ENCODE measurements at places on chromosomes 13 and 19.

- DNase-seq: no peak
These were observed 175.0 kb downstream of the RFC3 start for GRCh38 chr13:33992881-33993336.

GRCh38 chr19:13883516-13884064 lies 6.7 kb downstream of the NANOS3 start:
- no peak for DNase-seq

DNA sequence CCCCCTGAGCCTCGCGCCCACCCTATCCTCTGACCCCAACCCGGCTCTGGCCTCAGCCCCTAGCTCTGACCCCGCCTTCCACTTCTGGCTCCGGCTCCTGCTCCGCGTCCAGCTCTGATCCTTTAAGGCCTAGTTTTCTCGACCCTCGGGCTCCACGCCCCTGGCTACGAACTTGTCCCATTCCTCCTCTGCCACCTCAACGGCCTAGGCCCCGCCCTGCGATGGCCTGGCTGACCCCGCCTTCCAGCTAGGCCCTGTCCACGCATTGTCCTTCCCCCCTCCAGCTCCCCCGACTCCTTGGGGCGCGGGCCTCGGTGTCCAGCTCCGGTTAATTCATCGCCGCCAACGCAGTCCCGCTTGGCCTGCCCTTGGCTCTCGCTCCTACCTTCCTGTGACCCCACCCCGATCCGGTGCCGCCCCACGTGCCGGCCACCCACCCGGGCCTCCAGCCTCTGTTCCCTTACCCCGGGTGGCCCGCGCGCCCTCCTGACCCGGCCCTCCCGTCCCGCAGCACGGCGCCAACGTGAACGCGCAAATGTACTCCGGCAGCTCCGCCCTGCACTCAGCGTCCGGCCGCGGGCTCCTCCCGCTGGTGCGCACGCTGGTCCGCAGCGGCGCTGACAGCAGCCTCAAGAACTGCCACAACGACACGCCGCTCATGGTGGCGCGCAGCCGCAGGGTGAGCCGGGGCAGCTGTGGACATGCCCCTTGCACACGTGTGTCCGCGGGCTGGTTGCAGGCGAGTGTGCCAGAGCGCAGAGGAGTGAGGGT lies 9.4 kb downstream of the BCL3 start:
- no peak for DNase-seq

GRCh38 chr13:60347690-60348089 lies 49.3 kb upstream of the TDRD3 start:
- DNase-seq: no peak

DNA sequence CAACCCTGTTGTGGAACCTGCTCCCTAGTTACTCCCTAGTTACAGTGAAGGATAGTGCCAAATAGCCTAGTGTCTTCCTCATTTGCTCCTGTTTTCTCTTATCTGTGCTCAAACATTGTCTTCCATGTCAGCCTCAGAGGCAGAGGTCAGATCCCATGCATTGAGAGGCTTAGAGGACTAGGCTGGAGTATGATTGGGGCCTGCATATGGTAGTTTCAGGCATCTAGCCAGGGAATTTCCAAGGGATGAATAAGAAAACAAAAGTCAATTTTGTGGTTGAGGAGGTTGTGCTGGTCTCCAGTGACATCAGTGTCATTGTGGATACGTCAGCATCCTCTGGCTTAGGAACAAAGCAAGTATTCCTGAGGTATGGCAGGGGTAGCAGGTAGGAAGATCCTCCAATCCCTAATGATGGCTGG lies 9.4 kb downstream of the ZNF546 start:
- peak; percentile 80 for DNase-seq

GRCh38 chr13:43782686-43783085 lies 4.1 kb downstream of the ENOX1 start:
- peak; percentile 78 for DNase-seq

DNA sequence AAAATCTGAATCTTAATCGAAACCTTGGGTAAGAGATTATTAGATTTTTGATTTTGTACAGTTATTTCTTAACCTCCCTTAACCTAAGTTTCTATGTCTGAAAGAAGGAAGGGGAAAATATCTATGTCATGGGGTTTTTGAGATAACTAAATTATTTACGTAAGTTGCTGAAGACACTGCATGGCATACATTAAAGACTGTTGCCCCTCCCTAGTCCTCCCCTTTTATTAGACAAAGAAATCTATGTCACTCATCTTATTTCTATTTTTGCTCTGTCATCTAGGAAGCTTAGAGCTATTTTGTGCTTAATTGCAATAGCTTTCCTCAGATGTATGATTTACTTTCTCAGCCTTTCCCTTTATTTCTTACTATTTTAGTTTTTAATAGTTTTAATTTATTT lies 15.0 kb downstream of the COG6 start:
- DNase-seq: no peak

- DNase-seq: no peak
These were observed 1.5 kb downstream of the PHF11 start for GRCh38 chr13:49497272-49497671.

DNA sequence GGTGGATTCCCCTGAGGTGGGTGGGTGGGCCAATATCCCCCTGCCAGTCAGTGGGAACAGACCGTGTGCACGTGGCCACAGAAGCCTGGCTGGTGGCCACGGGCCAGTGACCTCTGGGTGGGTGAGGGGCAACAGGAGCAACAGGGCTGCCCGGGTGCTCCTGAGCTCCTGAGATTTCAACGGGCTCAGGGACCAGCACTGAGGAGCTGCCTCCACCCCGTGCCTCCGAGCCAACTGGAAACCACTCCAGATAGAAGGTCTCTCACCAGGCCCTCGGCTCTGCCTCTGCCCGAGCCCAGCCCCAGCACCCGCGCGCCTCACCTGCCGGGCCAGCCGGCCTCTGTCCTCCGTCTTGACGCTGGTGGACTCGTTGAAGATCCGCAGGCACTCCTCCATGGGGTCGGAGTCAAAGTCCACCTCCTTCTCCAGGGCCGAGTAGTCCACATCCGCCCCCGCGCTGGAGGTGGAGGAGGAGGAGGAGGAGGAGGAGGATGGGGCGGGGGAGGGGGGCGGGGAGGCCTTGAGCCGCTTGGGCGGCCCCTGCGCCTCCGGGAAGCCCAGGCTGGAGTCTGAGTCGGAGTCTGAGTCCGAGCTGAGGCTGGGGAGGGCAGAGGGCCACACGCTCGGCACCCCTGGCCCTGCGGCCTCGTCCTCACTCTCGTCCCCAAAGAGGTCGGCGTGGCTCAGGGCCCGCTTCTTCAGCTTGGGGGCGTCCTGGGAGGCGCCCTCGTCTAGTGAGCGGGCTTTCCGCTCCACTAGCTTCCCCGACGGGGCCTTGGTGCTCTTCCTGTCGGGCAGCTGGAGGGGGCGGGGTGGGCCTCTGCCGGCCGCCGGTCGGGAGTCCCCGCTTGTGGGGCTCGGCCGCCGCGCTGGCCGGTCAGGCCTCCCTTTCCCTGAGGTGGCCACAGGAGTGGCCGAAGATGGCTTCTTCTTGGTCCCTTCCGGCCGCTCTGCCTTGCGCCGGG lies 14.8 kb upstream of the ATP8B3 start:
- DNase-seq: no peak

GRCh38 chr19:1104311-1105007 lies 665 bp downstream of the GPX4 start:
- DNase-seq: peak; percentile 40

- DNase-seq: no peak
These were observed 10.9 kb downstream of the ZNF653 start for GRCh38 chr19:11494634-11495285.

DNA sequence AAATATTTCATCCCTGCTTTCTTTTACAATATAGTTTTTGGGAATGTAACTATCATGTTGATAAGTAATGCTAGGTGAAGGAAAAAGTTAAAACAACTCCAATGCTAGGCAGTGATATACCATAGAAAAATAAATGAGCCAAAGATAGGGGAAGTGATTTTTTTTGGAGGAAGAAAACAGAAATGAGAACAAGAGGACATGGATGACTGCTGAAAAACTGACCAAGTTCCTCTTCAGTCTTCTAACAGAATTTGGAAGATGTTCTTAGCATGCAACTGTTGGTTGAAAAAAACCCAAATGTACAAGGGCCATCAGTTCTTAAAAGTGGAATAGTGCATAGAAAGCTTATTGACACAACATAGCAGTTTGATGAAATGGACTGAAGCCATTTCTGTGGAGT lies 262.5 kb upstream of the STARD13 start:
- DNase-seq: no peak

GRCh38 chr13:71274923-71275608 lies 591.9 kb downstream of the DACH1 start:
- DNase-seq: no peak

- no peak for DNase-seq
These were observed 2.2 kb downstream of the ZNF175 start for GRCh38 chr19:51573331-51573730.

DNA sequence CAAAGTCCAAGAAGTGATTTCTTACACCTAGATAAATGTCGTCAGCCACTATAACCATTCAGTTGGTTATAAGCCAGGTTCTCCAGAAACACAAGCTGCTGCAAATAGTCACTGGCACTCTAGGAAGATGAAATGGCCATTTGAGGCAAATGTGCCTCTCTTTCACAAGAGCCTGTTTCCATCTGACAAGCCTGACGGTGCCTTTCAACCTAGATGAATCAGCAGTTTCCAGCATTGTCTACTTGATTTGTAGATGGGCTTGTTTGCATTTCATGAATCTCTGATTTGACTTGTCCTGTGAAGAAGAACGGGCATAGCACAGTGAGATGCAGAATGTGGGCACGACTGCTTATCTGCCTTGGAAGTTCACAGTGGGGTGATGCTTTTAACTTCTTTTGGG lies 327.2 kb downstream of the LMO7 start:
- DNase-seq: peak; percentile 29

- no peak for DNase-seq
These were observed 40.8 kb downstream of the RCBTB2 start for GRCh38 chr13:48492096-48492440.

- DNase-seq: no peak
These were observed 9.6 kb downstream of the SIRT2 start for GRCh38 chr19:38889803-38890202.

DNA sequence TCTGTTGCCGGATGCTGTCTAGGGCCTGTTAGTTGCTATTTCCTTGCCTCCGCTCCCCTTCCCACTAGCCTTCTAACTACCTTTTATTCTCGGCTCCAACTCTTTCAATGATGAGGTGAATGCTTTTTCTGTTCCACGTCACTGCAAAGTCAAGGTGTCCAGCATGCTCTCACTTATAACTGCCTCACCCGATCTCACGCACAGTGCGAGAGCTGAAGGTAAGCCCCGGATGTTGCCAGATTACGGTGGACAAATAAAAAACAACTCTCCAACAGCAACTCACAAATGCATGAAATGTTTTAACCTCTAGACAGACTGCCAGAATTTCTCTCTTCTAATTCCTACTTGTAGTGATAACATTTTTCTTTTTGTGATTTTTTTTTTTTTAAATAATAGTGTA lies 169.9 kb downstream of the STK24 start:
- no peak for DNase-seq

DNA sequence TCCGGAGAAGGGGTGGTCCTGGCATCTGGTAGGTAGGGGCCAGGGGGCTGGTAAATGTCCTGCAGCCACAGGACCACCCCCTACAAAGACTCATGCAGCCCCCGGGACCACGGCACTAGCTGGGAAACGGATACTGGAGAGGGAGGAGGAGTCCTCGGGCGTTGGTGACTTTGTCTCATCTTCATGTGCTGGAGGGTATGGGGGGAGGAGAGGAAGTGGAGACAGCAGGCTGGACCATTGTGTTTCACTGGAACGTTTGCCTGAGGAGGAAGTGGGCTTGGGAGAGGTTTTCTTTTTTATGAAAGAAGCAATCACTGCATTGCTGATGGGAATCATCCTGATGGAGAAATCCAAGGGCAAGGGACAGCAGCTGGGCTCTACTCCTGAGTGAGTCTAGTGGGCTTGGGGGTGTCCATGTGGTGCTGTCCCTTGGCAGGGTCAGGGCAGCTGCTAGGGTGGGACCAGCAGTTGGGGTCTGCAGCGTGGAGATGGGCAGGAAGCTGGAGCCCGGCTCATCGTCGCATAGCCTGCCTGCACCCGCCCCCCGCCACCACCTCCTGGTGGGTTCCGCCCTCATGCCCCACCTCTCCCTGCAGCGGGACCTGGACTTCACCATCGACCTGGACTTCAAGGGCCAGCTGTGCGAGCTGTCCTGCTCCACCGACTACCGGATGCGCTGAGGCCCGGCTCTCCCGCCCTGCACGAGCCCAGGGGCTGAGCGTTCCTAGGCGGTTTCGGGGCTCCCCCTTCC lies 1.7 kb upstream of the ADM5 start:
- no peak for DNase-seq

DNA sequence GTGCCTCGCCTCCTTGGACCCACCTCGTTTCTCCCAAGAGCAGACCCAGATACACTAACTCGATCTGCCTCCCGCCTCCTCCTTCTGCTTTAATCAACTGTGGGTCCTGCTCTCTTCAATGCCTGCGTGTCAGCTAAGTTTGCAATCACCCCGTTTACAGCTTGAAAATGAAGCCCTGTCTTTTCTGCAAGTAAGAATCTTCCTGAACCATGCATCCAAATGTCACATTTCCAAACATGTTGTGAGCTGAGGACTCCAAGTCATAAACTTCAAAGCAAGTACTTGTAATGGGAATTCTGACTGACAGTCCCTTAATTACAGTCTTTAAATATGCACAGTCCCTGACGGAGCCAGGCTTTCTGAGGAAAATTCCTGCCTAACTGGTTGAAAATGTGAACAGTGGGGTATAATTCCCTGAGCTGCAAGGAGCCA lies 154.9 kb upstream of the UQCRFS1 start:
- no peak for DNase-seq

DNA sequence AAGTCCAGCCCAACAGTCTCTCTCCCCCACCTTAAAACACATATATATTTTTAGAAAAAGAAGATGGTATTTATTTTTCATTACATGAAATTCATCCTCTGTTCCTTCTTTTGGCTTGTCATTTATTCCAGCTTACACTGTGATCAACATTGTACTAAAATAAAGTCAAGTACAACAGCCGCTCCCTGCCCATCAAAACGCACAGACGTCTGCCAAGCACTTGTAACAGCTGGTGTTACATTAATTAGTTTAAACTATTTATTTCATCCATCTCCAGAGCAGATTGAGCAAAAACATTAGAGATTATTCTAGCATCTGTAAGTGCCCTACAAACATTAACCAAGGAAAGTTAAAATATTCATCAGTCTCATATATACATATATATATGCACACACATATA lies 350.5 kb downstream of the DACH1 start:
- no peak for DNase-seq

DNA sequence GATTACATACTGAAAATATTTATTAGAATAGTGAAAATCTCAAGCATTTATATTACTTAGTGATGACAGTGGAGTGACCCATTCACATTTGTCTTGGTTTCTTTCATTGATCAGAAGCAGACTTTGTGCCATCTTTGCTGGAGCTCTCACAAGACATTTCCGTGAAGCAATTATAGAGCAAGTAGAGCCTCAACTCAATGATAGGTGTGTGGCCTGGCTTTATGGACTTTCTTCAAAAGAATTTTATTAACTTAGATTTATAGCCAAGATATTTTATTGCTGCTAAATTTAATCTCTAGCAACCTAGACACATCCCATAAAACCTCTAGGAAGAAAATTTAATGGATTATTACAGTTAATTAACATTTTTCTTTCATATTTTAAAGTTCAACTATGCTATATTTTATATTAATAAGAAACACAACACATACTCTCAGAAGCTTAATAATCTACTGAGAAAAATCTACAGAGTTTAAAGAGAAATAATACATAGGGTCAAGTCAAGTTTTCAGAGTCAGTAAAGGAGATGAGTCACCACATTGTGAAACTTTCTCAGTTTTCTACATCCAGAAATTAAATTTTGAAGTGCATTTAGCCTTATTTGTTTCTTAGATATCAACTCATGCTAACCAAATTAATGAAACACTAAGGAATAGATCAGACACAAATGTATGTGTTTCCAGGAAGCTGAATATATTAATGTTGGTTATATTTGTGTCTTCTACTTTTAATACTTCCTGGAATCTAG lies 160.5 kb downstream of the LACC1 start:
- peak; percentile 52 for DNase-seq

- DNase-seq: no peak
These were observed 9.8 kb downstream of the TPRX1 start for GRCh38 chr19:47794526-47794925.

Measured in bronchial epithelial cell (primary cell).